ENCODE measurements at places on chromosomes 16 and 17.

- no peak for DNase-seq
Observed at GRCh38 chr17:19996086-19996485, 13.1 kb upstream of the SPECC1 start.

GRCh38 chr17:16986391-16986790 lies 14.5 kb upstream of the TNFRSF13B start:
- no peak for DNase-seq

- DNase-seq, result no peak
Observed at GRCh38 chr17:62681939-62682381, 54.5 kb downstream of the MRC2 start.

DNA sequence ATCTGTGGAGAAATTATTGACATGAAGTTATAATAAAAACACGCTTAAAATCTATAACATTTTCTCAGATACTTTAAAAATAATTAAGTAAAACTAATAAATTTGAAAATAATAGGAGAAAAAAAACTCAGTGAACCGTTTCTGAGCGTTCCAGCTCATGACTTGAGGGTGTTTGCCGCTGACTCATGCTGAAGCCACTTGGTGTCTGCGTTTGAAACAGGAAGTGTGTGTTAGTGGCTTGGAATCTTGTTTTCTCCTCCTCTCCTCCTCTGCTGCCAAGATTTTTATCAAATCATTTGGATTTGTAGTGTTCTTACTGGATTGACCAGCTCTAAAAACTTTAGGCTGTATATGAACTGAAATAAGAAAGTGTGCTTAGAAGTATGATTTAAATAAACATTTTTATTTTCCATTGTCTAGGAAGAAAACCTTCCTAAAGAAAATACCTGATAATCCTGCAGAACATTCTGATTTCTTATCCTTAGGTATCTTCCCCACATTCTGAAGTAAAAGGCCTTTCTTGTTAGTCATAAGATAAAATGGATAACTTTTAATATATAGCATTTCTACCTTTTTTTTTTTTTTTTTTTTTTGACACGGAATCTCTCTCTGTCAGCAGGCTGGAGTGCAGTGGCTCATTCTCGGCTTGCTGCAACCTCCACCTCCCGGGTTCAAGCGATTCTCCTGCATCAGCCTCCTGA lies 30.8 kb downstream of the USP10 start:
- DNase-seq, result peak; percentile 27
